Activated CD4-positive, alpha-beta T cell treated with anti-CD3 and anti-CD28 coated beads for 36 hours (primary cell): ENCODE measurements at places on chromosomes 6 and 20. TPM values are rescaled to one million over a fixed set of nuclear protein-coding genes. Genes with fewer than 3 reads are reported as not detected.
A peak's percentile ranks its signal among the peaks of the same experiment; 100 is the strongest.

DNA sequence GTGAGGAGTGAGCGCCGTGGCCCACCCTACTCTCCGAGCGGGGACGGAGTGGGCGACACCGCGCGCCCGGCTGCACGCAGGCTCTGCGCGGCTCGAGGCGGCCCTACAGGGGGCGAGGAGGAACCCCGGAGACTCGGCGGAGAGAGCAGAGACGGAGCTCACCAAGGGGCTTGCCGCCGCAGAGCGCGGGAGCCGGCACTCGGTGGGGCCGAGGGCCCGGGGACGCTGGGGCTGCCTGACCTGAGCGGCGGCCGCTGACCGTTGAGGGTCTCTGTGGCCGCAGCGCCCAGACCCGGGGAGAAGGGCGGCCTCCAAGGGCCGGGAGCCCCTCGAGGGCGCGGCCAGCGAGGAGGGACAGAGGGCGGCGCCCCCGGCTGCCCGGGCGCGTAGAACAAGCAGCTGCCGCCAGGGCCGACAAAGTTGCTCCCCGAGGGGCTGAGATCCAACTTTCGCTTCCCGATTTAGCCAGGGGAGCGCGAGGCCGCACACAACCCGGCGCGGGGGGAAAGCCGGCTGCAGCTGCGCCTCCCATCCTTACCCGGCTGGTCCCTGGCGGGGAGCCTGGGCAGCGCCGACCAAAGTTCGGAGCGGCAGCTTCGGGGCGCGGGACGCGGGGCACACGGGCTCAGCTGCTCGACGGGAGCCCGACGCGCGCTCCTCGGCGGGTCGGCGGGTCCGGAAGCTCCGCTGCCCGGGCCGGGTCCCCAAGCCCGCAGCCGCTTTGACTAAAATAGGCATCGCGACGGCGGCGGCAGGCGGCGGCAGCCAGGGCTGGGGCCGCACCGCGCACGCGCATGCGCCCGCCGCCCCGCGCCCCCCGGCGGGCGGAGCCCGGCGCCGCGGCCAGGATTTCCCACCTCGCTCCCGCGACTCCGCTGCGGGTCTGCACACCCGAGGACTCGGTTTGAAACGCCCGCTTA, 43.1 kb downstream of the POPDC3 start:
- H3K27me3 ChIP-seq: peaks cover 49% of the 10 kb centered on the region
- H3K4me3 ChIP-seq: peak overlapping the region; percentile 60
- H3K4me1 ChIP-seq: peaks cover 7% of the 10 kb centered on the region
- no peaks in the 10 kb centered on the region for H3K36me3 ChIP-seq

GSTA1 gene
- total RNA-seq: not detected

GRCh38 chr6:68649669-68650068, 14.6 kb downstream of the ADGRB3 start:
- no peak overlapping the region for H3K4me3 ChIP-seq
- no peaks in the 10 kb centered on the region for H3K36me3 ChIP-seq
- H3K4me1 ChIP-seq: no peaks in the 10 kb centered on the region
- no peak for DNase-seq
- H3K27ac ChIP-seq: no peak overlapping the region

TREML4 gene
- not detected for total RNA-seq
